ENCODE measurements at places on chromosomes 11 and 22.

GRCh38 chr11:131656179-131656838, 285.9 kb downstream of the NTM start:
- DNase-seq = no peak

DNA sequence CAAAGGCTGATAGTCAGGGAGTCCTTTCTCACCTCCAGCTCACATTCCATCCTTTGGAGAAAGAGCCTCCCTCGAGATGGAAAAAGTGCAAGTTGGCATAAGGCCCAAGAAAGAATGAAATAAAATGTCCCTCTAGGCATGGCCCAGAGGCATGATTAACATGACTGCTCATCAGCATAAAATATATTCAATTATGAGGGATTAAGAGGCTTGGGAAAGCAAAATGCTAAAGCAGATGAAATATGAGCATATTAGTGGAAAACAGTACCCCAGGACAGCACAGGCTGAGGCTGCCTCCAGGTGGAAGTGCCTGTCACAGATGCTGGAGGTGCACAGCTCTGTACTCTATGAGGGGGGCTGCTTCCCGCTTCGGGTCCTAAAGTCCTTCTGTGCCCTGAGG, 347.8 kb upstream of the PLET1 start:
- DNase-seq = no peak

- DNase-seq = no peak
These were observed 8.0 kb downstream of the POU2AF1 start for GRCh38 chr11:111370902-111371578.

DNA sequence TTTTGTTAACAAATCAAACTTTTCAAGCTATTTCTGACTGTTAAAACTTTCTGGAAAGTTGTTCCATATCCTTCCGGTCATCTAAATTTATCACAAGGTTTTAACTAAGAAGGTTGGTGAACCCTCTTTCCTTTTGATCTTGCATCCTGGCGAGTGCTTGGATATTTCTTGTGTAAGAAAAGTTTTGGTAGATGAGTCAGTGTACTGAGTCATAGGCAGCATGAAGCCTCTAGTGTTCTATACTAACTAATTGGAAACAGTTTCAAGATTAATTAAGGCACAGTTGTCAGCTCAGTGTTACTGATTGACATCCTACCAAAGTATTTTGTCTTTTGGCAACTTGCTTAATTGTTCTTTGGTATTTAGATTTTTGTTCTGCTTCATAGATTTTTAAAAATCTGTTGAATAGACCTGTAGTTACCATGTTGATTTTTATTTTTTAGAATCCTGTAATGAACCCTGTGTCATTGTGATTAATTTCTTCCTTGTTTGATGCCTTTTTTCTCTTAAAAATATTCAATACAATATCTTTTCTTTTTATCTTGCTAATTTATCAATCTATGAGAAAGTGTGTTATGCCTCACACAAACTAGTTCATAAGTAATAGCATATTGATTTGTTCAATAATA, 38.0 kb downstream of the METTL15 start:
- no peak for DNase-seq

GRCh38 chr11:43285826-43286225, 26.0 kb upstream of the API5 start:
- DNase-seq = no peak

DNA sequence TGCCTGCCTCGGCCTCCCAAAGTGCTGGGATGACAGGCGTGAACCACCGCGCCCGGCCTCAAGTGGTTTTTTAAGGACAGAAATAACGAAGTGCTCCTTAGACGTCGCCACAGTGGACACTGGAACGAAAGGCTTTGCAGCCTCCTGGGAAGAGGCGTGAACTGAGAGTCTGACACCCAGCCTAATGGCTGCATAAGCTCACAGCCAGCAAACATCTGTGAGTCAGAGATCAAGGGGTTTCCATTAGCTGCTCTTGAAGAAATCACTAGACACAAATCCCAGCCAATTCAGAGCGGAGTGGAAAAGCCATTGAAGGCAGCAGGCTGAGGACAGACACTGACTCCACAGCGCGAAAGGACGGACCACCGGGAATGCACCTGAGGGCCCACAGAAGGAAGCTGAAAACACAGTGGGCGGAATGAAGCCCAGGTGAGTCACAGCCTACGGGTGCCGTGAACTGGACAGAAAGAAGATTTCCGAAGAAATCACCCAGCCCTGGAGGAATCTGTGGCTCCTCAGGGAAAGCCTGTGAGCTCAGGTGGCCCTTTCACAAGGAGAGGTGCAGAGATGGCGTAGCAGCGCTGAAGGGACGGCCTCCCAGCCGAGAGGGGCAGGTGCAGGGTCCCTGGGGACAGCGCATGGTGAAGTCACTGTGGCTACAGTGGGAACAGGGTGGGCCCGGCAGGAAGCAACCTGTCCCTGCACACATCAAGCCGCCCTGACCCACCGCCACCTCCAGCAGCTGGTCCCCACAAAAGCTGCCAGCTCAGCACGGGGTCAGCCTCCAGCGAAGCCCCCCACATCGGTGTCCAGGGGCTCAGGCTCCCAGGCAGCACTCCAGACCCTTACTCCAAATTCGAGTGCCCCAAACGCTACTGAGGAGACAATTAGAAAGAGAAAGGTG, 11.6 kb downstream of the LMNTD2 start:
- no peak for DNase-seq

DNA sequence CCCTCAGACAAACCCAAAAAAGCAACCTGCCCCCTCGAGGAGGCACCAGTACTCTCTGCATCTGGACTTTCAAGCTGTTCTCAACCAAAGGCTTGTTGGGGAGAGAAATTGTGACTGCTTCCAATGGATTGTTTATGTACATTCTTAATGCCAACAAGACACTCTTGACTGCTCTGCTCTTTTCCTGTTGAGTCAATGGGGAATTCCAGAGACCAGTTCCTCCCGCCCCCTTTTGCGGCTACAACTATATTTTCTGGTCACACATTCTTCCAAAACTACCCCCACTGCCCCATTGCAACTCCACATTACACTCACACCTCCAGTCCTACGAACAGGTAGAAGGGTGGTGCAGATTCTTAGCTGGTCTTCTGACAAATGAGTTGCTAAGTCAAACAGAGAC, 187.0 kb downstream of the DSCAML1 start:
- DNase-seq = no peak

GRCh38 chr11:119800171-119800570, 71.2 kb upstream of the NECTIN1 start:
- no peak for DNase-seq

DNA sequence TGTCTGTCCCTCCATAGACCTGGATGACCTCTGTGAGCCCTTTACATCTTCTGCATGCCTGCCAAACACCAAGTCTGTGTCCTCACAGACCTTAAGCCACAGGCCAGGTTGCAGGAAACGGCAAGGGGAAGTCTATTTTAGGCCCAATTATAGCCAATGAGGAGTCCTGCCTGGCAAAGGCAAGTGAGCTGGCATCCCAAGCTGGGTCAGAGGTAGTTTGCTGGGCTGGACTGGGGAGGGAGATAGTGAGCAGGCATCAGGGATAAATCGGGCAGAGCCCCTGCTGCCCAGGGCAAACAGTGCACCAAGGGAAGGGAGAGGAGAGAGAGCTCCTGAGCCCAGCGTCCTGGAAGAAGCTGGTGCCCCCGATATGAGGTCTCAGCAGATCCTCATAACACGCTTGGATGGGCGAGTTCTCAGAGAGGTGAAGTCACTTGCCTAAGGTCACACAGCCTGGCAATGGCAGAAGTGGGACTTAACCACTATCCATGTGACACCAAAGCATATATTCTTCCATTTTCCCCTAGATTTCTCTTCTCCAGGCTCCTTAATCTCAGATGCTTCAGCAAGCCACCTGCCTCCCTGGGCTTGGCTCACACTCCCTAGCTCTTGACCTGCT, 3.7 kb upstream of the RELT start:
- no peak for DNase-seq

GRCh38 chr22:21632237-21632895, at the start of gene CCDC116:
TSS of gene CCDC116 (plus strand) at chr22:21632760. CDS start at chr22:21633182, 422 bp downstream.
- peak; percentile 73 for DNase-seq

- no peak for DNase-seq
These were observed 3.6 kb upstream of the SLC15A3 start for GRCh38 chr11:60955571-60955970.
